NCI-H1048 (cell line): ENCODE measurements at places on chromosomes 16 and 17.

GRCh38 chr17:35432176-35433074 lies at the start of gene SLFN12:
SLFN12 (minus strand) TSS chr17:35432500; CDS start chr17:35423028, 9,472 bp downstream.
- DNase-seq = no peak

GRCh38 chr17:12736526-12736925 lies 52.8 kb upstream of the ARHGAP44 start:
- no peak for DNase-seq

- DNase-seq = no peak
These were observed at the start of gene CPNE2 for GRCh38 chr16:57091975-57092785. CPNE2 (plus strand) TSS chr16:57092583; CDS start chr16:57110743, 18,160 bp downstream.

DNA sequence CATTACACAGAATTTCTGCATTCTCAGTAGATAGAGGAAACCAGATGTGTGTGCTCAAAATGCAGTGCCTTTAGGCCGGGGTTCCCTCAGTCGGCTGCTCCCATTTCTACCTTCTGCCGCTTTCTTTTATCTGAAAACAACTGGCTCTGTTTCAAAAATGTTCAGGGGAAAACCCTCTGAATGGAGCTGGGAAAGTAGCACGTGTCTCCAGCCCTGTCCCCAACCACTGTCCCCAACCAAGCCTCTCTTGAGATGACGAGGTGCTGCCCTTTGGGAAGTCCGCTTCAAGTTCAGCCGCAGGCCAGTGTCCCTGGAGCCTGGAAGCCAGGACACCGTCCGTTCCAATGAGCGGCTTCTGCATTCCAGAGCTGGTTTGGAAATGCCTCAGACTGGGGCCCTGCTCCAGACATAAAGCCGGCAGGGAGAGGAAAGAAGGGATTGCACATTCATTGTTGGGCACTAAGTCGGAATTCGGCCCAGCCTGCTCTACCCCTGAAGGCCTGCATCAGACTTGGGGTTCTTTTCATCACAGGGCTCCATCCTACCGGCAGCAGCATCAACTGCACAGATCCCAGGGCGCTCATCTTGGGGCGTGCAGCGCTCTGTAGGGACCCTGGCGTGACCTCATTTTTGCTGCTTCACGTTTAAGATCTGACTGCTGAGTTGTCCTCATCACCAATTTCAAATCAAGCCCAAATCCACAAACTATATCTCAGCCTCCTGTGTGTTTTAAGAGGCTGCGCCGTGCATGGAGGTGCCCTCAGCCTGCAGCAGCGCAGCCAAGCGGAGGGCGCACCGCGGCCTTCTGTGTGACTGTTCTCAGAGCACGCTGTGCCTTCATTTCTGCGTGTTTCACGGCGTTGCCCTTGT lies 111.3 kb downstream of the BANP start:
- no peak for DNase-seq
